ENCODE measurements at places on chromosomes 13 and 19.
A peak's percentile ranks its signal among the peaks of the same experiment; 100 is the strongest.

DNA sequence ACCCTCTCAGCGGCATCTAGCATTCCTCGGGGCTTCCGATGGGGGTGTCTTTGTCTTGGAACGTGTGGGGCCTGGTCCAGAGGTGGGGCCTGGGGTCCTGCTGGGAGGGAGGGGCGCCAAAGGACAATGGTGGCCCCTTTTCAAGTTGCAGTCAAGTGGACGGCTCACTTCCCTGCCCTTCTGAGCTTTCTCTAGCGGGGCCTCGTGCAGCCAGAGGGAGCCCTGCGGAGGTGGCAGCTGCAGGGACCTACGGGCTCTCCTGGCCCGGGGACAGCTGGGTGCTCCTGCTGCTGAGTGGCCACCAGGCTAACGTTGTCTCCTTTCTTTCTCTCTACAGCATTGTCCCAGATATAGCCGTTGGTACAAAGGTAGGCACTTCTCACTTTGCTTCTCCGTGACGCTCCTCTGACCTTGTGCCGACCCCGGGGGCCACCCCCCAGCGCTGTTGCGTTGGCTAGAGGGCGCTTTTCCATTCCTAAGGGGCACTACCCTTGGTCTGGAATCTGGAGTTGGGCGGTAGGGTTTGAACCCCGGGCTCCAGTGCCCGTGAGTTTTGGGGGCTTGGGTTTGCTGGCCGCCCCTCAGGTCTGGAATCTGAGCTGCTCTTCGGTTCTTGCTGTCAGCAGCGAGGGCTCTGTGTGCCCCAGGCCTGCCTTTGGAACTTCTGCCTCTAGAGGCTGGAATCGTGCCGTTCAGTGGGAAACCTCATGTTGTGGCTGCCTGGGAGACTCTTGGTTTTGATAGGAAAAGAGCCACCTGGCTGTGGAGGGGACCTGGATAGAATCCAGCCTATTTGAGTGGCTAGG, 2.0 kb downstream of the PTBP1 start:
- DNase-seq, result no peak

DNA sequence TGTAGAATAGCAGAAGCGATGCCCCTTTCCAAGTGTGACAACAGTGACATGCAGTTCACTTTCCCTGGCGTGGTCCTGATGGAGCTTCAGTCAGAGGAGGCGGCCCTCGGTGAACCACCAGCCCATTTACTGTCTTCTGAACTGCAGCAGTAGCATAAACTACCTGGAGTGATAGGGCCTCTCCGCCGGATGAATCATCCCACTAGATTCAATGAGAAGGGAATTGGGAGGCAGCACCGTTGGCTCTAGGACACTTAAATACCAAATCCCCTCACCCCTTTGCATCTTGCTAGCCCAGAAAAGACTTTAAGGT, 112.8 kb upstream of the GPR12 start:
- no peak for DNase-seq

DNA sequence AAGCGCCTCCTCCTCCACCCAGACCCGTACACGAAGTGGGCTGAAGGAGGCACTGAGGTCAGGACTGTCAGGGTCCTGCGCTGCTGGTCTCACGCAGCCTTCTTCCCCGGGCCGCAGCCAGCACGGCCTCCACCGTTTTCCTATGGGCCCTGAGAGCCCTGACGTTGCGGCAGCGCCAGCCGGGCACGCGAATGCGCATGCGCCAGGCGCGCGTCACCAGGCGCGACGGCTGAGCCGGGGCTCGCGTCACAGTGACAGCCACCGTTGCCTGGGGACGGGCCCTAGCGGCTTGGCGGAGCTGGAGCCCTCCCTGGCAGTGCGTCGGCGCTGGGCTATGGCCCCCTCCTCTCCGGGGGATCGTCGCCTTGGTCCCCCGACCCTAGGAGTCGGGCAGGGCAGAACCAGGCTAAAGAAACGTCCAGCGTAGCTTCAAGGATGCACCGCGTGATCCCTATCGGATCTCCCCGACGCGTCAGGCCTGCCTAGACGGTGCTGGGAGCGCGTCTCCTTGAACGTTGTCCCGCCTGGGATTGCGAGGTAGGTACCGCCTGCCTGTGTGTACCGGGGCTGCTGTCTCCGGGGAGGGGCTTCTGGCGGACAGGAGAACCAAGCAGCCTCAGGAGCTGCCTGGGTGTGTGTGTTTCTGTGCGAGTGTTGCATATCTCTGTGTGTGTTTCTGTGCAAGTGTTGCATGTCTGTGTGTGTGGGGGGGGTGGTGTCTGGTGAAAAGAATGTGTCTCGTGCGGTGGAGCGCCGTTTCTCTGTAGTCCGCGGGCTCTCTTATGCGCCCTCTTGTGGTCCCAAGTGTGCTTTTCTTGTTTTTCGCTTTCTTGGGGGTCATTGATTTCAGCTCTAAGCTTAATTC, 43.2 kb downstream of the ZNF571 start:
- peak; percentile 71 for DNase-seq

GRCh38 chr19:21158523-21159135, 16.8 kb downstream of the ZNF431 start:
- no peak for DNase-seq

DNA sequence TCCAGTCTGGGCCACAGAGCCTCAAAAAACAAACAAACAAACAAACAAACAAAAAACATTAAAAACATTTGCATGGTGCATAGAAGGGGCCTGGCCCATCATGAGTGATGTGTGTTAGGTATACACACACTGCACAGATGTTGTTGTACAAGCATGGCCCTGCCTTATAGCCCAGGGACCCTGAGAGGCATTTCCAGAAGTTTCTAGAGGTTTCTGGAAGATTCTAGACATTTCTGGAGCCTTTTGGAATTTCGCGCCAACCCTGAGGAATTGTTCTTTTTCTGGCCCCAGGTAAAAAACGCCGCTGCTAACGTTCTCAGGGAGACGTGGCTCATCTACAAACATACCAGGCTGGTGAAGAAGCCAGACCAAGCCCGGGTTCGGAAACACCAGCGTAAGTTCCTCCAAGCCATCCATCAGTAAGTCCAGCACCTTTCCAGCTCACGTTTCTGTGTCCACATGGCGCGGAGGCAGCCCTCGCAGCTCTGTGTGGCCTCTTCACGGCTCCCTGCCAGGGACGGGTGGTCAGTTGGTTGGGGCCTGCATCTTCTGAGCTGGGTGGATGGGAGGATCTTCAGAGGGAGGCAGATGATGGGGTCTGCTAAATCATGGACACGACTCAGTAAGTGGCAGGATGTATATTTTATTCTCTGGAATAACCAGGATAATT, 18.4 kb upstream of the ARRDC2 start:
- DNase-seq, result no peak

DNA sequence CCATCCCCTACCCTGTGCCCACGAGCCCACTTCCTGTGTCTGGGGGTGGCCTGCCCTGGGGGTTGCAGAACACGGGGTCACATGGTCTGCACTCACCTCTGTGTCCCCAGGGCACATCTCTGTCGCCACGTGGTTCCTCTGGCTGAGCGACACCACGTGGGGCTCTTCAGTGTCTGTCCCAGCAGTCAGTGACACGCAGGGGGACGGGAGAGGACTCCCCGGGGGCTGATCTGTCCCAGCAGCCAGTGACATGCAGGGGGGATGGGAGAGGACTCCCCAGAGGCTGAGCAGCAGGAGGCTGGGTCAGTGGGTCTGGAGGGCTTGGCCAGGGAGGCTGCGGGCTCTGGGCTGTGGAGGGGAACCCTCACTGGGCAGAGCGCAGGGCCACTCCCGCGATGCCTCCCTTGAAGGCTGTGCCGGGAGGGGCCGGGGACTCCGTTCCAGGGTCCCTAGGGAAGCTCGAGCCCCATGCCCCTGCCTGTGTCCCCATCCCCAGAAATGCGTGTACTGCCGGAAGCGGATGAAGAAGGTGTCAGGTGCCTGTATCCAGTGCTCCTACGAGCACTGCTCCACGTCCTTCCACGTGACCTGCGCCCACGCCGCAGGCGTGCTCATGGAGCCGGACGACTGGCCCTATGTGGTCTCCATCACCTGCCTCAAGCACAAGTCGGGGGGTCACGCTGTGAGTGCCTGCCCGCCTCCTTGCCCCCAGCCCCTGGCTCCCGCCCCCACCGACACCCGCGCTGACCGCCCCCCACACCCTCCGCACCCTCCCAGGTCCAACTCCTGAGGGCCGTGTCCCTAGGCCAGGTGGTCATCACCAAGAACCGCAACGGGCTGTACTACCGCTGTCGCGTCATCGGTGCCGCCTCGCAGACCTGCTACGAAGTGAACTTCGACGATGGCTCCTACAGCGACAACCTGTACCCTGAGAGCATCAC, 174.8 kb downstream of the KDM4B start:
- DNase-seq, result no peak

- no peak for DNase-seq
Measured at GRCh38 chr19:7602240-7602934, 6.7 kb downstream of the CAMSAP3 start.

- no peak for DNase-seq
Measured at GRCh38 chr19:14107581-14108461, 9.7 kb downstream of the PRKACA start.

GRCh38 chr19:39834287-39834841, 402 bp upstream of the DYRK1B start:
- no peak for DNase-seq

GRCh38 chr13:69050696-69051095, 1056.9 kb upstream of the ATXN8OS start:
- no peak for DNase-seq

DNA sequence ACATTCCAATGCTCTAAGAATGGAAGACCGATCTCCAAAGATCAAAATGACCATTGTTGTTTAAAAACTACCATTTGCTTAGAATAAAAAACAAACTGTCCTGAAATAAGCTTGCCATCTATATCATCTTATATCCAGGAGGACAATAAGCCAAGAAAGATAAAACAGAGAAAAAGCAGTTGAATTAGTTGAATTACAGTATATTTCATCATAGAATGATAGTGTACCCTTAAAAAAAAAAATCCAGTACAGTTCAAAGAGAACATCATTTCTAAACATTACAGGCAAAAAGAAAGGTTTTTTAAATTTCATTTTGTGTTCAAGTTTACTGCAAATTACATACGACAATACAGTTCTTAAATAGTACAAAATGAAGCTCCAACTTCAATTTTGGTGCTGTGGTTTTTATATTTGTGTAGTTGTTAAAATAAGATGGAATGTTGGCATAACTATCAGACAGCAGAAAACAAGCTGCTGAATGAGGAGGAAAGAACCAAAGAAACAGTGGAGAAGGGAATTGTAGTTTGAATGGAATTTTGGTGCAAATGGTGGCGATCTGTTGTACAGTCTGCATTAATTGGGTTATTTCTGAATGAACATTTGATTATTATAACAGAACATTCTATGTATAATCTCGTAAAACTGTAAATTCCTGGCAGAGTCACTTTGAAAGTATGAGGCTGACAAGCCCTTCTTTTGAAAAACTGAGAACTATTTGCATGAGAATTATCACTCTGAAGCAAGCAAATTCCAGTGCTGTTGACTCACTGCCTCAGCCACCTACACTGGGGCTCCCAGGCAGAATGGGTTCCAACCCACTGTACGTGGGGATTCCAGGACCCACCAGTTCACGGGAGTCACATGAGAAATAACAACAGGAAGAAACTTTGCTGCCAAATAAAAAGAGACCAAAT, 37.7 kb downstream of the LHFPL6 start:
- no peak for DNase-seq

GRCh38 chr19:42242069-42242511, 312 bp downstream of the GSK3A start:
- DNase-seq, result no peak

DNA sequence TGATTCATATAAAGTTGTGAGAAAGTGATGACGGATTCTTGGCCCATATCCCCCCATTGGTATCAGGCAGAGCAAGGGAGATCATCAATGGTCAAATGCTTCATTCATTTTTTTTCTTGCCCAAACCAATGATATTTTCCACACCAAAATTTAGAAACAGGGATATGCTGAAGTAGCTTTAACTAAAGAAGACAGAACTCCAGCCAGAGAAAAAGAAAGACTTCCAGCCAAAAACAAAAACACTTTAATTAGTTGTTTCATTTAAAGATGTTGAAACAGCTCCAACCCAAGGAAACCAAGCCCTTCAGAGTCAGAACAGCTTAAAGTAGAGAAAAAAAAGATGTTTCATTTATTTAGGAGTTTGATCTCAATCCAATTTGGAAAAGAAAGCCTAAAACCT, 358.9 kb upstream of the NBEA start:
- DNase-seq, result no peak

- no peak for DNase-seq
Measured at GRCh38 chr19:3515891-3516422, 9.8 kb downstream of the FZR1 start.

GRCh38 chr13:110388108-110388943, 81.2 kb downstream of the COL4A2 start:
- DNase-seq, result no peak

DNA sequence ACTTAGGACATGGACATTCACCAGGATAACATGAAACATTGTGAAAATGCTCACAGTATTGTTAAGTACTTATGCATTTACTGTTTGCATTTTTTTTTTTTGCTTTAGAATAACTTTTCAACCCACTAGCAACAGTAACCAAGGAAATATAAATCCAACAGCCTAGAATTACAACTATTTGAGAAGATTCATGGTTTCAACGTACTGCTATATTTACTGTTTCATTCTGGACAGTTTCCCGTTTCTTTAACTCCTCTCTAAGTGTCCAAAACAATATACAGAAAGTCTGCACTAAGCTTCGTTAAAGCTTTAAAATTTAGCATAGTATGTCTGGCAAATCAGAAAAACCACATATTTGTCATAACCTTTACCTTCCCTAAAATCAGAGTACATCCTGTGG, 2.7 kb downstream of the SMAD9 start:
- DNase-seq, result no peak
